Naive thymus-derived CD4-positive, alpha-beta T cell (primary cell): ENCODE measurements at places on chromosomes 13 and 19. TPM values are rescaled to one million over a fixed set of nuclear protein-coding genes. Genes with fewer than 3 reads are reported as not detected.

CBARP gene
- total RNA-seq, result 0.27 TPM

RASGRP4 gene
- total RNA-seq, result 0.22 TPM

C5AR2 gene
- total RNA-seq, result 16.8 TPM

ETV2 gene
- total RNA-seq, result 0.28 TPM in 1 of 2 replicates, not detected in the other

EHD2 gene
- not detected for total RNA-seq

ZNF491 gene
- total RNA-seq, result 0.92 and 1.3 TPM in 2 replicates

MEIS3 gene
- not detected for total RNA-seq

CDC42EP5 gene
- not detected for total RNA-seq

CPB2 gene
- not detected for total RNA-seq

THSD8 gene
- 18.9 and 21.1 TPM in 2 replicates for total RNA-seq

KLF1 gene
- total RNA-seq, result not detected

TICAM1 gene
- 16.5 TPM for total RNA-seq

SLC25A41 gene
- total RNA-seq, result not detected

ARHGAP33 gene
- total RNA-seq, result 26.1 TPM

TMEM91 gene
- 12.4 TPM for total RNA-seq

BABAM1 gene
- 72.4 TPM for total RNA-seq

CERS1 gene
- not detected for total RNA-seq

ACP7 gene
- not detected for total RNA-seq

MUC16 gene
- under 0.01 TPM for total RNA-seq

SERP2 gene
- 0.25 TPM in 1 of 2 replicates, not detected in the other for total RNA-seq

SULT2B1 gene
- total RNA-seq, result not detected

NEK5 gene
- total RNA-seq, result not detected

TSHZ3 gene
- total RNA-seq, result 0.19 TPM

ELAVL3 gene
- total RNA-seq, result not detected

KLK14 gene
- 0.42 TPM for total RNA-seq

ZNF699 gene
- 15.6 TPM for total RNA-seq

ZNF444 gene
- 22.2 TPM for total RNA-seq

KIR2DL3 gene
- total RNA-seq, result not detected in 2 replicates

F7 gene
- 0.40 TPM for total RNA-seq

MTIF3 gene
- total RNA-seq, result 51.3 and 58.1 TPM in 2 replicates

POU4F1 gene
- 0.15 TPM for total RNA-seq

ZNF667 gene
- 1.1 TPM for total RNA-seq

CD33 gene
- total RNA-seq, result 13.2 and 13.4 TPM in 2 replicates

POLR1D gene
- total RNA-seq, result 176 TPM

LRRC4B gene
- total RNA-seq, result not detected

APOC1 gene
- total RNA-seq, result not detected in 2 replicates

IGFLR1 gene
- 62.8 TPM for total RNA-seq

TMEM150B gene
- total RNA-seq, result not detected

MIR17HG gene
- 13.0 TPM for total RNA-seq
